ENCODE measurements at places on chromosomes 3 and 15. TPM values are rescaled to one million over a fixed set of nuclear protein-coding genes. Genes with fewer than 3 reads are reported as not detected.

The CFAP92 gene
- total RNA-seq, result 0.40 TPM

The VPS8 gene
- total RNA-seq, result 22.3 TPM

The ZNF80 gene
- total RNA-seq, result not detected

The CHRNA5 gene
- 1.3 TPM for total RNA-seq

The WNT5A gene
- 304 TPM for total RNA-seq

The CLDN1 gene
- total RNA-seq, result 12.4 TPM
